Brain (organoid and tissue), 16 donors: ENCODE measurements at places on chromosomes 12 and 14. TPM values are rescaled to one million over a fixed set of nuclear protein-coding genes. Genes with fewer than 3 reads are reported as not detected.

Gene DIO3
- 0.31 TPM for polyA plus RNA-seq

DNA sequence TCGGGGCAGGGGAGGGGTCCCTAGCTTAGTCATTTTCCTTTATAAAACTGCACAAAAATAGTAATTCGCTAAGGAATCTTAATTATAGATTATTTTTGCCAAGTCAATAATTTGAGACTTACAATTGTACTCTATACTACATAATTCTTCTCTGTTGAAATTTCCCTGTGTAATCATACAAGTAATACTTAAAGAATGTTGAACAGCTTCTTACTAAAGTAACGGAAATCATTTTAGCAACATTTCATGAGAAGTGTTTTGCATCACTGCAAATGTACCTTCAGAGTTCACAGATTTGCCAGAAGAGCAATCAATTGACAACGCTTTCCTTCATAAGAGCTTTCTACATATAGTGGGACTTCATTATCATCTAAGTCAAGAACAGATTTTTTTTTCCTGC, 7.9 kb upstream of the GNG2 start:
- no peak for DNase-seq

DNA sequence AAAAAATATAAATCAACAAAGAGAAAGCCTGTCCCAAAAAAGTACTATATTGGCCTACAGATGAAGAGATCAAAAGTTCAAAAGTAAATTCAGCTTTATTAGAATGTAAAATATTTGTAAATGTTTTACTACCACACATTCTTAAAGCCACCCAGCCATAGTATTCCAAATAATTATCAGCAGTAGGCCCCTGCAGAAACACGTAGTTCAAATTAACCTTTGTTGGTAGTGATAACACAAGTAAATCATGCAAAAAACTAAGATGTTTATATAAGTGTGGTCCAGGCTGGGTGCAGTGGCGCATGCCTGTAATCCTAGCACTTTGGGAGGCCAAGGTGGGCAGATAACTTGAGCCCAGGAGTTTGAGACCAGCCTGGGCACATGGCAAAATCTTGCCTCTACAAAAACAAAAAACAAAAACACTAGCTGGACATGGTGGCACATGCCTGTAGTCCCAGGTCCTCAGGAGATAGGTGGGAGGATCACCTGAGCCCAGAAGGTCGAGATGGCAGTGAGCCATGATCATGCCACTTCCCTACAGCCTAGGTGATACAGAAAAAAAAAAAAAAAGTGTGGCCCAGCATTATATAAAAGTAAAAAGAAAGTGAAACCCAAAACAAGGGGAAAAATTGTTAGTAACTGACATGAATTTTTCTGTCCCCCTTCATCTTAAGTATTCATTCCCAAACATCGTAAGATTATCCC, 17.9 kb downstream of the SPTLC2 start:
- no peak for DNase-seq

Gene SYNDIG1L
- polyA plus RNA-seq, result 0.78 TPM

GRCh38 chr12:83388551-83388950, 701.8 kb downstream of the TMTC2 start:
- DNase-seq, result no peak

DNA sequence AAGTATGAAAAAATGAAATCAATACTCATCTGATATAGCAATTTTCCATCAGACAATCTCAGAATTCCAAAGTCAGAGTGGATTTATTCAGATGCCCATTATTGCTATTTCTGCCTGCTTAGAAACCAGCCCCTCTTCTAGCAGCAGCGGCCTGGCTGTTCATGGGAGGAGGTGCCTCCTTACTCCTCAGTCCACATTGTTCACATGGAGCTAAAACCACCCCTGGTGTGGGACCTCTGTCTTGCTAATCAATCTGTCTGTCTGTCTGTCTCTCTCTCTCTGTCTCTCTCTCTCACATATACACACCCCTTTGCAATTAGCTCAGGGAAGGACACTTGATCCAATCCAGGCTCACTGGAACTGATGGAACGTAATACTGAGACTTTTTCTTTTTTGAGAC, 176.1 kb downstream of the APAF1 start:
- DNase-seq, result no peak

- DNase-seq, result no peak
Observed at GRCh38 chr14:93533437-93533836, 102.7 kb downstream of the UNC79 start.

Gene STYK1
- polyA plus RNA-seq, result 0.17 TPM

DNA sequence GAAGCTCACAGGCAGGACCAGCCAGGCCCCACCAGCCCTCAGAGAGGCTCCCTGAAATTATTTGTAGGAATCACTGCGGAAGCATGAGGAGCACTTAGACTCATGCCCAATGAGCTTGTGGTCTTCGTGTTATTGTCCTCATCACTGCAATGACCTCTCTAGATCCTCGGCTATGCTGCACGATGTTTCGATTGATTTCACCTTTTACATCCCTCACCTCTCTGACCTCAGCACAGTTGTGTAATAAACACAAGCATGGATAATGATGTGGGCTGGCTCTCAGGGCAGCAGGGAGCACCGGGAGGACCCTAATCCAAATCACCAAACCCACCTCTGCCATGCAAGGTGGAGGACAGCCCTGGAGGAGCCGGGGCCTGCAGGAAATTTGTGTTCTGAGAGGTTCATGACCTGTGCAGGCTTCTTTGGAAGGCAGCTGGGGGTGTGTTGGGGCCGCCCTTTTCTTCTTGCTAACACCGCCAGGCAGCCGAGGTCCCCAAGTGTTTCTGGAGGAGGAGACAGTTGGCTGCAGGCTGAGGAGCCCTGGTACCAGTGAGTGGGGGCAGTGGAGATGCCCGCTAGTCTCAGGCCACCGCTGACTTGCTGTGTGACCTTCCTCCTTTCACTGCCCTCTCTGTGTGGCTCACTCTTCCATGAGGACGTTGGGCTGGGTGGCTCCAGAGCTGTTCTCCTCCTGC, 29.5 kb upstream of the EML1 start:
- DNase-seq, result no peak

DNA sequence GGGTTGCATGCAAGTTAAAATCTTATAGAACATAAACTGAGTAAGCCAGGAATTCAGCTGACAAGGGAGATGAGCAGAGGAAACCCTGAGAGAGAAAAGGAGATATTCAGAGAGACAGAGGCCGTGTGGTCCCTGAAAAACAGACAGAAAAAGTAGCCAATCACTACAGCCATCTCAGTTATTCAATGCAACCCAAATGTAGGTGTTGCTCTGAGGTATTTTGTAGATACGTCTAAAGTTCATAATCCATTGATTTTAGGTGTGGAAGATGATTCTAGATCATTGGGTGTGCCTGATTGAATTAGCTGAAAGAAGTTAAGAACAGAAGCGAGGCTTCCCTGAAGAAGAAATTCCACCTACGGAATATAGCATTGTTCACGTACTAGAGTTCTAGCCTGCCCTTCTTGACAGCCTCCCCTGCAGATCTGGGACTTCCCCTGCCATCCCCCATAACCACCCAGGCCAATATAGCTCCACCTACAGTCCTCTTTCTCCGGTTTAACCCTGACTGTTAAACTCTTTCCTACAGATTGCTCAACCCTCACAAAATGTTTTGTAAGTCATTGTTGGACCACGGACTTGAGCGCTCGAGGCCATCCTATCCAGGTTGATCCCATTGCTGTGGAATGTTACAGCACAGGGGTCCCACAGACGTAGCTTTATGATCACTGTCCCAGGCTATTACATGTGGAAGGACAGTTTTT, 21.7 kb downstream of the AICDA start:
- no peak for DNase-seq
